ENCODE measurements at places on chromosomes 5 and 9.

- no peak for DNase-seq
Measured at GRCh38 chr5:79284846-79285245, 48.9 kb downstream of the JMY start.

DNA sequence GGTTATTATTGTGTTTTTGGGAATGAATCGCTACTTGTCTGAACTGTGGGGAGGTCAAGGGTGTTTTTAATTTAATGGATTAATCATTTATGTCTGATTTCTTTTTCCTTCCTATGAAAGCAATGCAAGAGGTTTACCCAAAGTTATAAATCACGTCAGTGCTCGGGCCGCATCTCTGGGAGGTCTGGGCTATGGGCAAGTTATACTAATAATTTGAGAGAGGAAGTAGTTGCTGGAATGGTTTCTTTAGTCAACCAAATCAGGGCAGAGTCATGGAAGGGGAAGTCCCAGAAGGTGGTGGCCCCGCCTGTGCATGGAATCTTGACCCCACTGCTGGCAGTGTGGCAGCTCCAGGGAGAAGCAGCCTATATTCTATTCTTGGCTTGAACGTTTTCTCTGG is 180.2 kb downstream of the HSPA4 start:
- no peak for DNase-seq

DNA sequence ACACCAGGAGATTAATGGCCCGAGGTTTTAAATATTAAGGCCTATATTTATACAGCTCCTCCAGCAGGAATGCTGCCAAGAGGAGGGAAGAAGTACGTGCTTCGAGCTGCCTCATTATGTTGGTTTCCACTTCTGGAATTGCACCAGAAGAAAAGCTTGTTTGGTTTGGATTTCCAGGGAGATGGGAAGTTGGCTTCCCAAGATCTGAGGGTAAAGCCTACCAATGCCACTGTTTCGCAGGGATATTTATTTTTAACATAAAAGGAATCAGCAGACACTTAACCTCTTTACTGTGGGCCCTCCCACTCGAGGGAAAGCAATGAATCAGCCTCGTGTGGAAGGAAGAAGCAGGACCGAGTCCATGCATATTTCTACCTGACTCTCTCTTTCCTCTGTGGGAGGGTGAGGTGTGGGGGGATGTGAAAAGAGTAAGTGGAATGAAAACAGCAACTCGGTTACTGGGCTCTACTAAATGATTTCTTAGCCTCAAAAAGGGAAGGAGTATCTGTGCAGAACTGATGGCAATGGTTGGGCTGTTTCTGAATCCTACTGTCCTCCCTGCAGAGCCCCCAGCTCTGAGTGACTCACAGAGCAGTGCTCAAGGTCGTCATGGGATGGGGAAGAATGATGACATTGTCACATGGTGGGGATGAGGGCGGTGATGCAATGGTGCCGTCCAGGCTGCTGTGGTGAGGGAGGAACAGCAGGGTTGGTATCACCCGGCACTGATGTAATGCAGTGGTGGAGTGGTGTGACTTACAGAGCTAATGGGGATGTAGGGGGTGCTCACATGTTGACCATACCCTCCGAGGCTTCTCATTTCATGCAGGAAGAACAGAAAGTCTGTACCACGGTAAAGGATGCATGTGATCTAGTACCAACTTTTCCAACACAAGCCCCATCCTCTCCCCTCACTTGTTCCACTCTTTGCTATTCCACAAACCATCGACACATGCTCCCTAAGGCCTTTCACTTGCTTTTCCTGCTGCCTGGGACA is 215.0 kb upstream of the PANK3 start:
- no peak for DNase-seq

DNA sequence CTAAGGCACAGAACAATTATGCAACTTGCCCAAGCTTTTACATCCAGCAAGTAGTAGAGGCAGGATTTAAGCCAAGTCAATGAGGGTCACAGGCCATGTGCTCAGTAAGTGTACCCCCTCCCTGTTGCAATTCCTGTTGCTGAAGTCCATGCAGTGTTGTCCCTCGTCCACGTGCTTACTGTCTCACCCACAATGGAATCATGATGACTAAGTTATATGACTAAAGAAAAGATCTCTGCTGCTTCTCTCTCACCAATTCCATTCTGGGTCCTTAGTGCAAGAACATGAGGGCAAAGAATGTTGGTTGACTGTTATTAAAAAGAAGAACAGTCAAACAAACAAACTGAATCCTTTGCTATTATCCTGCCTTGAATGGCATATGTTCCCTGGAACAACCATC is 233.6 kb upstream of the SLC24A2 start:
- DNase-seq = no peak

- DNase-seq = no peak
Measured at GRCh38 chr5:11852717-11853087, 51.5 kb downstream of the CTNND2 start.

DNA sequence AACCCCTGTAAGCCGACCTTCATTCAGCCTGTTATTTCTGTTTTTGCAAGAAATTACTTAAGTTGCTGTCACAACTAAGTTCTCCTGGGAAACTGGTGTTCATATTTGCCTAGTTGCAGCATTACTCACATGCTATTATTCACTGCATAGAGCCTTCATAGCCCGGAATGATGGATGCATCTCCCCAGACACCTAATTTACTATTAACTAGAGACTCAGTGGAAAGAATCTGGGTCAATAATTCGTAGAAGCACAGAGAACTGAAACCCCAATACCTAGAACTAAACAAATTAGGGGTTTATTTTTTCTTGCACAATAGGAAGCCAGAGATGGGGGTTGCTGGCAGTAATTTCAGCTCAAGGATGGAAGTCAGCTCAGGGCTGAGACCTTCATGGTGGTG is 45.7 kb upstream of the FAM170A start:
- DNase-seq = no peak

- no peak for DNase-seq
Measured at GRCh38 chr5:180423598-180423997, 70.5 kb upstream of the GFPT2 start.

GRCh38 chr9:36835271-36835996 is 198.6 kb downstream of the PAX5 start:
- no peak for DNase-seq

GRCh38 chr5:143860211-143860610 is 48.2 kb downstream of the HMHB1 start:
- no peak for DNase-seq

GRCh38 chr5:16844952-16845351 is 91.1 kb downstream of the MYO10 start:
- no peak for DNase-seq

DNA sequence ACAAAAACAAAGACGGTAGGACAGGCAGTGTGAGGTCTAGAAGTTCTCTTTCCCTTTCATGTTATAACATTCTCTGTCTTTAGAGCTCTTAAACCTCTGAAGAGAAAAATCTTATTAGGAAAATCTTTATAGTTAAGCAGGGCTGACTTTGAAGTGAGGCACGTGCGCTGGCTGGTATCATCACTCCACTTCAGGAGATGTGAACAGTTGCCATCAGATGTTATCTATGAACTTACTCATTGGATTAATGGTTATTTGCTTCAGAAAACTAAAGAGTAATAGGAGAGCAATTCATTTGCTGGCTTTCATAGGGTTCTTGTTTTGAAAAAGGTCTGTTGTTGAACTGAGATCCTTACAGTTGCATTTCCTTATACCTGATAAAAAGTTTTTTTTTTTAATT is 25.7 kb downstream of the LRRTM2 start:
- no peak for DNase-seq

DNA sequence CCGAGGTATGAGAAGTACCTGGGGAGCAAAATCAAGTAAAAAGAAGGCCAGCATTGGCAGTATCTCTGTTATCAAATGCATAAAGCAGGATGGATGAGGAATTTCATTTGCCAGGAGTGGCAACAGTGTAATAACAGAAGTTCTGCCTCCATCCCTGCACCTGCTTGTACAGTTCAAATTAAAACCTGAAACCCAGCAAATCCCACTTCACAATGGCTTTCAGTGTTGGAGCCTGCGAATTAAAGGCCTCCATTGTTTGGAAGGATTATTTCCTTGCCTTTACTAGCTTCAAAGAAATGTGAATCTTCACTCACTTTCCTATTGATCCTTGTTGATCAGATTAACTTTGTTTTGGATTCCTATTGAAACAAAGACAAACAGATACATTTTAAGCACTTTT is 31.5 kb upstream of the IRX1 start:
- no peak for DNase-seq

GRCh38 chr5:35890021-35891020 is 33.6 kb downstream of the IL7R start:
- no peak for DNase-seq
